Astrocyte of the cerebellum (primary cell): ENCODE measurements at places on chromosomes 13 and 19.
A peak's percentile ranks its signal among the peaks of the same experiment; 100 is the strongest.

DNA sequence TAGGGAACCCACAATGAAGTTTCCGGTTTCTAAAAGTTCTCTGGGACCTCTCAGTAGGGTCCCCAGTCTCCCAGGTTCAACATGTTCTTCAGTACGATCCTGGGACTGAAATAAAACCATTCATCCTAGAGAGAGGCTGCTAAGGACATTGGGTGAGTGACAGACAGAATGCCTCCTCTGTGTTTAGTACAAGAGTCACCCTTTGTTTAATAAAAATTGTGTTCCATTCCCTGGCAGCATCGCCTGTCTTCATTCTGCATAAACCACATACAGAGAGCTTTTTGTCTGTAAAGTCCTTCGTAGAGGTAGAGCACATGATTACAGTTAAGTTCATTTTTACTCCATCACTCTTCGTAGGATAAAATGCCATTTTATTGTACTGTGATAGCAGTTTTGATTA lies 95.3 kb upstream of the GPR12 start:
- no peak for DNase-seq

- DNase-seq, result no peak
Measured at GRCh38 chr19:49073514-49074378, 1.2 kb upstream of the KCNA7 start.

- no peak for DNase-seq
Measured at GRCh38 chr13:42981853-42982252, 10.2 kb downstream of the EPSTI1 start.

DNA sequence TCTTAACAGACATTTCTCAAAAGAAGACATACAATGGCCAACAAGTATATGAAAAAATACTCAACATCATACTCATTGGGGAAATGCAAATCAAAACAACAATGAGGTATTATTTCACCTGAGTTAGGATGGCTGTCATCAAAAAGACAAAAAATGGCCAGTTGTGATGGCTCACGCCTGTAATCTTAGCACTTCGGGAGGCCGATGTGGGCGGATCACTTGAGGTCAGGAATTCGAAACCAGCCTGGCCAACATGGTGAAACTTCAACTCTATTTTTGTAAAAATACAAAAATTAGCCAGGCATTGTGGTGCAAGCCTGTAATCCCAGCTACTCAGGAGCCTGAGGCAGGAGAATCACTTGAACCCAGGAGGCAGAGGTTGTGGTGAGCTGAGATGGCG lies 22.0 kb downstream of the CEACAM16 start:
- DNase-seq, result no peak

DNA sequence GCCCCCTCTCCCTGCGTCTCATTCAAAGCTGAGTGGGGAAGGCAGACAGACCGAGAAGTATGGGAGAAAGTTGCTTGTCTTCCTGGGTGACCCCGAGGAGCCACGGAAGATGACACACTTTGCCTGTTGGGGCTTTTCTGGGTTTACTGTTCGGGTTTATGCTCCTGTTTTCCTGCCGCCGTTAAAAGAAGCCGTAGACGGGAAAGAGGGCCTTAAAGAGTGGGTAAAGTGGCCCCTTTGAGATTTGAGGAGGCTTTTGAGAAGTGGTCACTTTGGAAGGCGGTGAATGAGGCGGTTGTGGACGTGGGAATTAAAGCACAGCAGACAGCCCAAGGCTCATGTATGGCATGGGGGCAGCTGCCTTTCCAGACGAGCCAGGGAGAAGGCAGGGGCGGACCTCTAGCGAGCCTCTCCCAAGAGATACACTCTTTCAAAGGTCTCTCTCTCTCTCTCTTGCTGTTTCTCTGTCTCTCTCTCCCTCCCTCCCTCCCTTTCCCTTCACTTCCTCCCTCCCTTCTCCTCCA lies 493 bp upstream of the LHFPL6 start:
- DNase-seq, result no peak

DNA sequence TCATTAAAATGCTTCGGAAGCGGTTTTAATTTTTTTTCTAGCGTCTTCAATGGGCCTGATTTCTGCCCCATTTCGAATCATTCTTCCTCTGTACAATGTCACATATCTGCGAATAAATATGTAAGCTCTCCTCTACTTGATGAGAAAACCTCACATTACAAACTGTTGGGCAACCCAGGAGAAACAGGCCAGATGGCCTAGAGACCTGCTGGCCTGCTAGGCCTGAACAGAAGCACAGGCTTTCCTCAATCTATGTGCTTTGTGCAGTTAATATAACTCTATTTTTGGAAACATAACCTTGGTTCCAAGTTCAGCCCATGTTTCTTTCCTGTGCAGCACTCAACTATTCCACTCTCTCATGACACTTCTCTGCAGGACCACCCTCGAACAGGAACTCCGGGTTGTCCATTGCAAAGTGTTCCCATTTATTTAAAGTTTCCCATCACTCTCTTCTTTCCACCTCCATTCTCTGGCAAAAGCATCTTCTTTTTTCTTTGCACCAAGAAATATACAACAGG lies 42.0 kb downstream of the DCLK1 start:
- DNase-seq, result no peak

DNA sequence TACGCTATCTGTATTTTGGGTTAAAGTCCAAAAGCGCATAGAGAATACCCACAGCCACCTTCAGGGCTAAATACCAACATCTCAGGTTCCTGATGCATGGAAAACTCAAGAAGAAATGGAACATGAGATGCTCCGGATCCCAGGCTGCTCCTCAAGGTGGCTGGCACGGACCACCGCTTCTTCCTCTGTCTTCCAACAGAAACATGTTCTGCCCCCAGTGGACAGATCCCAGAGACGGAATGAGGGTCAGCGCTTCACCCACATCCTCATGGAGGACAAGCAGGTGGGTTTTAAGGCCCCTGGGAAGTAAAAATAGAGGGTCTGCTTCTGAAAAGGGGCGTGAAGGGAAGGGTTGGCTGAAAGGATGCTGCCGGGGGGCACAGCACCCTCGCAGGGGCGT lies 17.3 kb downstream of the COL4A1 start:
- DNase-seq, result no peak

GRCh38 chr19:28827382-28827781 lies 385.6 kb downstream of the UQCRFS1 start:
- DNase-seq, result no peak

DNA sequence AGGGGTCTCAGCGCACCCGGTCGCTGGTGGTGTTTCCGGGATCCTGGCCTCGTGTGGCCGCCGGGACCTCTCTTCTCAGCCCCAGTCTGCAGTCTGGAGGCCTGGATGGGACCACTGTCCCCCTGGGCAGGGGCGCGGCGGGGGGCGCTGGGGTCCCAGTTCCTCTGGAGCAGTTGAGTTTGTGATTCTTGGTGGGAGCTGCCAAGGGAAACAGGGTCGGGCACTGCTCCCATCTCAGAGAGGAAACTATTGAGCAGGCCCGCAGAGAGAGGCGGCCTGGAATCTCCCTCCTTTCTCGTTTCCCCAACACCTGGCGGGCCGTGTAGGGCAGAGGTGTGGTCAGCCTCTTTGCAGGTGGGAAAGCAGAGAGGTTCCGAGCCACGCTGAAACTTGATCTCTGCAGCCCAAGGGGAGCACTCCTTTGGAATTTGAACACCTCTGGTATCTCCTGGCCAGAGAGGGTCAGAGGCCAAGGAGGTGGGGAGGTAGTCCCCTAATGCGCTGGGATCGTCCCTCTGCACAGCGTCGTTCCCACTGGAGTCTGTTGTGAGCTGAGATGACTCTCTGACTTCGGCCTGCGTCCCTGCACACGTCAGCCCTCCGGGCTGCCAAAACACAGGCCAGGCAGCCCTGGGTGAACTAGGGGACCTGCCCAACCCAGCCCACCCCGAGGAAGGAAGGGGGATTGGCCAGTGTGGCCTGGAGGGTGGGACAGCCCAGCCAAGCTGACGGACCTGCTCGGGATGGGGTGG lies 741 bp downstream of the PLEKHF1 start:
- DNase-seq, result no peak

DNA sequence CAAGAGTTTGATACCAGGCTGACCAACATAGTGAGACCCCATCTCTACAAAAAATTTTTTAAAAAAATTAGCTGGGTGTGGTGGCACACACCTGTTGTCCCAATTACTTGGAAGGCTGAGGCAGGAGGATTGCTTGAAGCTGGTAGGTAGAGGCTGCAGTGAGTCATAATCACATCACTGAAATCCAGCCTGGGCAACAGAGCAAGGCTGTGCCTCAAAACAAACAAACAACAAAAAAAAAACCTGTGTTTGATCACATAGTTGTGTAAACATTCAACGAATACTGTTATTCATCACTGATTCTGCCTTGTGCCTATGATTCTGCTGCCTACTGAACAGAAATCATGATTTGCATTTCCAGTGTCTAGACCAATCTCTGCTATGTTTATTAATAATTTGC lies 134.0 kb downstream of the TBC1D4 start:
- DNase-seq, result no peak

GRCh38 chr19:7850000-7850813 lies 20.2 kb downstream of the EVI5L start:
- DNase-seq, result no peak

GRCh38 chr13:107124129-107124718 lies 556.3 kb upstream of the ARGLU1 start:
- peak; percentile 11 for DNase-seq

- peak; percentile 43 for DNase-seq
Measured at GRCh38 chr13:53782488-53782961, 753.9 kb downstream of the OLFM4 start.

DNA sequence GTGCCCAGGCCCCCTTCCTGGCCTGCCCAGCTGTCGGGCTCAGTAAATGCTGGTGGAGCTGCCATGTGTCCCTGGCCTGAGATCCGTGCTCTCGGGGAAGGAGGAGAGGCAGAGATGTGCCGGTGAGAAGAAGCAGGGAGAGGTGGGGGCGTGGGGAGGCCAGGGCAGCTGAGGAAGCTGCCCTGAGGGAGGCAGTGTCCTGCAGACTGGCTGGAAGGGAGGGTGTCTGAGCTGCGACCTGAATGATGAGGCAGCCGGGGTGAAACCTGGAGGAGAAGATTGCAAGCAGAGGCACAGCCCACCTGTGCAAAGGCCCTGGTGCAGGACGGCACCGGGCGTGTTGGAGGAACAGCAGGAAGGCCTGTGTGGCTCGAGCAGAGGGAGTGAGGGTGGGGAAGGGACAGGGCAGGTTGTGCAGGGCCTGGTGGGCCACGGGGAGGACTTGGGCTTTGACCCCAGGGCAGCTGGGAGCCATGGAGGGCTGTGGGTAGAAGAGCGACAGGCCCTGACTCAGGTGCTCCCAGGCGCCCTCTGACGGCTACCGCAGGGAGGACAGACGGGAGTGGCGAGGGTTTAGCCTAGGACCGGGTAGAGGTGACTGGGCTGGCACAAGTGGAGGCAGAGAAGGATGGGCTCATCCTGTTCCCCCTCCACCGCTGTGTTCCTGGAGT lies 14.0 kb upstream of the CELF5 start:
- DNase-seq, result no peak

- DNase-seq, result no peak
Measured at GRCh38 chr13:98801626-98802418, 49.4 kb upstream of the SLC15A1 start.

GRCh38 chr19:17333611-17334413 lies 843 bp downstream of the ANO8 start:
- DNase-seq, result peak; percentile 63

GRCh38 chr13:31138515-31138914 lies 23.2 kb downstream of the HSPH1 start:
- DNase-seq, result no peak

- DNase-seq, result no peak
Measured at GRCh38 chr13:36559375-36559774, 114.4 kb upstream of the SERTM1 start.

- peak; percentile 44 for DNase-seq
Measured at GRCh38 chr19:2274931-2275535, 6.9 kb downstream of the PEAK3 start.

GRCh38 chr13:73364736-73365135 lies 305.9 kb downstream of the KLF5 start:
- no peak for DNase-seq

DNA sequence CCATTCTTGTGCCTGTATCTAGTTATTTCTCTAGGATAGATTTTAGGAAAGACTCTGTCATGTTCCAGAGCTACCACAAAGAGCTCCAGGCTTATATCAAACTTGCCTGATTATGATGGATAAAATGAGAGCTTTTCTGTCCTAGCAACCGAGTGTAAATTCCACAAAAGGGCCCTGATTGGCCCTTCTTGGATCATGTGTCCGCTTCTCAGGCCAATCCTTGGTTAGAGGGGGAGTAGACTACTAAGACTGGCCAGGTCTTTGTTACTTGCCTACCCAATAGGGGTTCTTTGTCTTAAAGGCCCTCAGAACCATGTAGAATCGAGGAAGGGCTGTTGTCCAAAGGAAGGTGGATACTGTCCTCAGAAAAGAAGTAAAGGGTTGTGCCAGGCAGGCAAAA lies 2.4 kb downstream of the DHX34 start:
- DNase-seq, result peak; percentile 19

DNA sequence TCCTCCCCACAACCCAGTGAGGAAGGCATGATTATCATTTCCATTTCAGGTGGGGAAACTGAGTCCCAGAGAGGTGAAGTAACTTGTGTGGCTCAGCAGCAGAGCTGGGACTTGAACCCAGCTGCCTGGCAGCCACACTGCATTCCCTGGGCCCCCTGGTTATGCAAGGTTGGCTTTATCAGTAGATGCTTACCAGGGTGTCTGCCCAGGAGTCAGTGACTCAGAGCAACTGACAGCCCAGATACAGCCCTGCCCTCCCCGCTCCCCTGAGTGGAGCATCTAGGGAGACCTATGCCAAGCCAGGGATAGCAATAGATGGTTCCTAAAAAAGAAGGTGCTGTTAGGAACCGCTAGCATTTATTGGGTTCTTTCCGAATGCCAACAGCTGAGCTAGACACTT lies 5.9 kb downstream of the IGLON5 start:
- DNase-seq, result no peak

- no peak for DNase-seq
Measured at GRCh38 chr19:42023121-42023942, 29.3 kb upstream of the ATP1A3 start.

DNA sequence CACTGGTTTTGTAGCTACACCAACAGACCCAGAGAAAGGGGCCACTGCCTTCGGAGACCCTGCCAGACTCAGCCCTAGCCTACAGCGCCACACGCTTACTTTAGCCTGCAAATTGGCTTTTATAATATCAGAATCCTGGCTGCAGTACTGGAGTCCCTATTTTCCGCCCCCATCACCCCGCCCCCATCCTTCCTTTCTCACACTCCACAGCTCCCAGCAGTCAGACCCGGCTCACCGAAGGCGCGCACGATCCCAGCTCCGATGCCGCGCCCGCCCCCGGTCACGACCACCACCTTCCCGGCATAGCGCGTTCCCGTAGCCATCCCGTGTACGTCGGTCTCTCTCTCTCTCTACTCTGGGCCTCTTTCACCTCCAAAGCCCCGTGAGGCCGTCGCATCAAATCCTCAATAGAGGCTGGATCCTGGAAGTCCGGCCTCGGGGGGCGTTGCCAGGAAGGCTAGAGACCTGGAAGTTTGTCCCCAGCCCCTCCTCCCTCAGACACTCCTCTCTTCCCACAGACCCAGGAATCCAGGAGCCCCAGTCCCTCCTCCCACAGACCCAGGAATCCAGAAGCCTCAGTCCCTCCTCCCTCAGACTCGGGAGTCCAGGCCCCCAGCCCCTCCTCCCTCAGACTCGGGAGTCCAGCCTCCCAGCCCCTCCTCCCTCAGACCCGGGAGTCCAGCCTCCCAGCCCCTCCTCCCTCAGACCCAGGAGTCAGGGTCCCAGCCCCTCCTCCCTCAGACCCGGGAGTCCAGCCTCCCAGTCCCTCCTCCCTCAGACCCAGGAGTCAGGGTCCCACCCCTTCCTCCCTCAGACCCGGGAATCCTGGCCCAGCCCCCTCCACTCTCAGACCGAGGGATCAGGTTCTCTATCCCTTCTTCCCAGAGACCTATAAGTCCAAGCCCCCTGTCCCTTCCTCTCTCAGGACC lies at the start of gene HSD17B14:
HSD17B14 (minus strand) TSS at position 403 of the 929 bp plus-strand sequence; CDS start at position 323, 80 bp downstream.
- no peak for DNase-seq

- no peak for DNase-seq
Measured at GRCh38 chr13:38262211-38262610, 87.4 kb upstream of the UFM1 start.
